Progenitor cell of endocrine pancreas (in vitro differentiated cells): ENCODE measurements at places on chromosomes 13 and 19. TPM values are rescaled to one million over a fixed set of nuclear protein-coding genes. Genes with fewer than 3 reads are reported as not detected.

GRCh38 chr13:60869225-60869624, 472.2 kb downstream of the TDRD3 start:
- no peak for DNase-seq

GRCh38 chr19:510606-511100, 3.4 kb downstream of the TPGS1 start:
- DNase-seq, result peak; percentile 89

- no peak for DNase-seq
These were observed 91.2 kb downstream of the KCTD15 start for GRCh38 chr19:33887891-33888290.

- DNase-seq, result no peak
These were observed 27.6 kb downstream of the ARL11 start for GRCh38 chr13:49655906-49656305.

- no peak for DNase-seq
These were observed 185.7 kb downstream of the ABCC4 start for GRCh38 chr13:95115525-95115924.

DNA sequence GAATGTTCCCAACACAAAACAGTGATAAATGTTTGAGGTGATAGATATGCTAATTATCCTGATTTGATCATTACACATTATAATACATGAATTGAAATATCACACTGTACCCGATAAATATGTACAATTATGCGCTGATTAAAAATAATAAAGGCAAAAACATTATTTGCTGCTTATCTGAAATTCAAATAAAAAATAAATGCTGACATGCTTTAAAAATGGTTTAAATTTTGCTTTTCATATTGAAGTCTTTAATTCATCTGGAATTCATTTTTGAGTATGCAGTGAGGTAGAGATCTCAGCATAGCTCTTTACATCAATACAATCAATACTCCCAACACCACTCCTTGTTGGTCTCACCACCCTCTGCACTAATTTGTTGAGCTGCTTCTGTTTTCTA, 330.8 kb downstream of the NALCN start:
- DNase-seq, result no peak

- no peak for DNase-seq
These were observed 98.5 kb downstream of the SGCG start for GRCh38 chr13:23279321-23279720.

- DNase-seq, result no peak
These were observed 26.7 kb upstream of the RNF113B start for GRCh38 chr13:98203646-98204326.

- DNase-seq, result no peak
These were observed 15.2 kb downstream of the THOP1 start for GRCh38 chr19:2800506-2800905.

DNA sequence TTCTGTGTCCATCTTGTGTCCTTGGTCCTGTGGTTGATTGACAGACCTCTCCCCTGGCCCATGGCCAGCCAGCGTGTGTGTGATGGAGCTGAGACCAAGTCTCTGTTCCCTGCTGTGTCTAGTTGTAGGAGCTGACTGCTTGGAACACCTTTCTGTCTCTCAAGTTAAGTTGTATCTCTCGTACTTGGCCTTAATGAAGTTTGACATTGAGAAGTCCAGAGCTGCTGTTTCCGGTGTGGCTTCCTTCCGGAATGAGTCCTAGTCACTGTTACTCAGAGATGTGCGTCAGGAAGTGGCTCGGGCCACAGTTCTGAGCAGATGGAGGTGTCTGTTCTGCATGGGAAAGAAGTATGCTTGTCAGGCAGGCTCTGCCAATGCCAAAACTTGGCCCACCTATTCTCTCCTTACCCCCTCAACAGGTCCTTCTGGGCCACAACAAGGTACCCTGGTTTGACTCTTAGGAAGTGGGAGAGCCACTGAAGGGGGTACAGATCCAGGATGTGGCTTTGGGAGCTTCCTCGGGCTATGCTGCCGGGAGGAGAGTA, 54.3 kb downstream of the GATAD2A start:
- DNase-seq, result no peak

GRCh38 chr13:90594681-90595080, 752.8 kb upstream of the MIR17HG start:
- no peak for DNase-seq

- no peak for DNase-seq
These were observed 6.8 kb downstream of the NAPA start for GRCh38 chr19:47507924-47508553.

DNA sequence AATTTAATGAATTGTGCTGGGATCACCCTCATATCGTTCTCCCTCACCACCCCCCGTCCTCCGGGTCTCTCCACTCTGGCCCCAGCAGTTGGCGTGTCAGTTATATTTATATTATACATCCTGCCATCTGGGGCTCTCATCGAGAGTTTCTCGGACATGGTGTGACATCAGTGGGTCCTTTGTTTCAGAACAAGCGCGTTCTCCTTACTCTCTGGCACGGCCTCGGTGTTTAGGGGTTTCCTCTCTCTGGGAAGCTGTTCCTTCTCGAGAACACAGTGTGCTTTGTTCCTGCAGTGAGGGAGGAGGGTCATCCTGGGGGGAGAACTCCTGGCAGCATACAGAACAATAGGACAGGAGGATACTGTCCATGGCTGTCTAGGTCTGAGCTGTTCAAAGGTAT, 9.8 kb upstream of the MCF2L start:
- no peak for DNase-seq

DNA sequence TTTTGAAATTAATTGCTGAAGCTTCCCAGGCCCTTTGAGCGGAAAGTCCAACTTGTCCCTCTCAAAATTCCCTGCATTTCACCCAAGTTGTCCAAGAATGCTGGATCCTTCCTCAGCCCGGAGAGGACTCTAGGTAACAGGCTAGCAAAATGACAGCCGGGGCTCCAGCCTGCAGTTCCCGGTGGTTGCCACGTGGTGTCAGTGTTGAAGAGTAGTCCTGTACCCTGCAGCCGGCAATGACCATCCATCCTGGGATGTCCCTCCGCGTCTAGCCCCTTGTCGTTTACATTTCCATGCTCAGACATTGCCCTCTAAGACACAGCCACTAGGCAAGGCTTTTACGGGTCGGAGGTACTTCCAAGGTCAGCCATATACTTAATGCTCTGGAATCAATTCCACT, 31.4 kb upstream of the MTIF3 start:
- peak; percentile 61 for DNase-seq

DNA sequence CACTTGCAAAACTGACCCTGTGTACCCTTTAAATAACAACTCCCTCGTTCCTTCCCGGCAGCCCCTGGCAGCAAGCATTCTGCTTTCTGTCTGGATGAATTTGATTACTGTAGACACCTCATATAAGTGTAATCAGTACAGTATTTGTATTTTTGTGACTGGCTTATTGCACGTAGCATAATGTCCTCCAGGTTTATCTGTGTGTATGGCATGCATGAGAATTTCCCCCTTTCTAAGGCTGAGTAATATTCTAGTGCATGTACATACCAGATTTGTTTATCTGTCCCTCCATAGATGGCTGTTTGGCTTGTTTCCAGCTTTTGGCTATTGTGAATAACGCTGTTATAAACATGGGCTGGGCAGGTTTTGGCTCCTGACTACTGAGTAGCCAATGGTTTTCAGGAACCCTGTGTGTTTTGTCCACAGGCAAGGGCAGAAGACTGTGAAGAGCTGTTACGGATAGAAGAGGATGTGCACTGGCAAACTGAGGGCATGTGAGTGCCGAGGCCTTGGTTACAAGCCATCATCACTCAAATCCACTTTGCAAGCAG, 98.0 kb downstream of the ESD start:
- no peak for DNase-seq

DNA sequence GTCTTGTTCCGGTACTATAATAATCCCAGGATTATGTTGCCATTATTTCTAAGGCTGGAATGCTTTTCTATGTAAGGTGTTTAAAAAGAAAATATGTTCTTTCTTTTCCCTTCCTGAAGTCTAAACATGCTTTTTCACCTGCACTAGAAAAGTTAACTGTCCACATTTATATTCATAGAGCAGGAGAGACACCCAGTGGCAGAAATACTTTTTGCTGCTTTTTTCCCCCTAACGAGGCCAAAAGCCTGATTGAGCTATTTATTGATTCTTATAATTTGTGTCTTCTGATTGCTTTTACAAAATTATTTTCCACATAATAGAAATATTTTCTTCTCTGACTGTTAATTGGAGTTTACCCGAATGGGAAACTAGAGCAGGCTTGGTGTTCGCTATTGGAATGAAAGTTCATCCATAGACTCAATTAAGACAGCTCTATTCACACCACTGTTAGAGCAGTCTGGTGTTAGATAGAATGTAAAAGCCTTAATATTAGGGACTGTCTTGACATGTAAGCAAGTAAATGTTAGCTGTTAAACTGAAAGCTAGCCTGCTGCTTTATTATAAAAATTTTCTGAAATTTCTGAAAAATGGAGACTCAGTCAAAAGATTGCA, 15.8 kb downstream of the GPR180 start:
- DNase-seq, result no peak

DNA sequence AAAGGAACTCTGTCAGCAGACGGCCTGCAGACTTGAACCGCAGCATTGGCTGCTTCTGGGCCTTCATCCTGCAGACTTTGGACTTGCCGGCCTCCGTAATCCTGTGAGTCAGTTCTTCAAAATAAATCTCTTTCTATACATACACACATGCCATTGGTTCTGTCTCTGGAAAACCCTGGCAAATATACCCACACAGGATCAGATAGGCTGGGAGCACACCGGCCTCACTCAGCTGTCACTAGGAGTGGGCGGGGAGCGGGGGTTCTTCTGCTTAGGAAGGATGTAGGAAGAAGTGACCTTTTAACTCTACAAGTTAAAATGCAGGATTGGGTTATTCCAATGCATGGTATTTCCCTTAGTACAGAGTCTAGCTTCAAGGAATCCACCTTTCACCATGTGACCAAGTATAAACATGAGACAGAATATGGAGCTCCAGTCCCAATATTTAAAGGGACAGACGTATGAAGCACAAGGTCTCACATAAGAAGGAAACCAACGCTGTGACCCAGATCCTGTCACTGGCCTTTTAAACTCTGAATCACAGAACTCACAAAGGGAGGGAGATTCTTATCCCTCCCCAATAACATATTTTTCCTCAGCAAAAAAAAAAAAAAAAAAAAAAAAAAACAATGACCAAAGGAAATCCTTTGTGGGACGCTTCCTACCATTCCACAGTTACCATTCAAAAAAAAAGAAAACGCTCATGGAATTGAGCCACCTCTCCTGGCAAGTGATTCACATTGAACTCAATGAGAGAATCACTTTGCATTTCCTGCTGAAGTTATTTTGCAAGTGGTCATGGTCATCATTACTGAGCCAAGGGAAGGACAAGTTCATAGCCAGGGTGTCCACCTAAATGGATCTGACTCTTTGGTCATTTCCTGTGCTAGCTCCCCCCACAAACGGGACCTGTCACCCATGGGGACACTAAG, 352.9 kb downstream of the FOXO1 start:
- DNase-seq, result no peak

- DNase-seq, result no peak
These were observed 3.2 kb upstream of the MYCBP2 start for GRCh38 chr13:77329911-77330584.

DNA sequence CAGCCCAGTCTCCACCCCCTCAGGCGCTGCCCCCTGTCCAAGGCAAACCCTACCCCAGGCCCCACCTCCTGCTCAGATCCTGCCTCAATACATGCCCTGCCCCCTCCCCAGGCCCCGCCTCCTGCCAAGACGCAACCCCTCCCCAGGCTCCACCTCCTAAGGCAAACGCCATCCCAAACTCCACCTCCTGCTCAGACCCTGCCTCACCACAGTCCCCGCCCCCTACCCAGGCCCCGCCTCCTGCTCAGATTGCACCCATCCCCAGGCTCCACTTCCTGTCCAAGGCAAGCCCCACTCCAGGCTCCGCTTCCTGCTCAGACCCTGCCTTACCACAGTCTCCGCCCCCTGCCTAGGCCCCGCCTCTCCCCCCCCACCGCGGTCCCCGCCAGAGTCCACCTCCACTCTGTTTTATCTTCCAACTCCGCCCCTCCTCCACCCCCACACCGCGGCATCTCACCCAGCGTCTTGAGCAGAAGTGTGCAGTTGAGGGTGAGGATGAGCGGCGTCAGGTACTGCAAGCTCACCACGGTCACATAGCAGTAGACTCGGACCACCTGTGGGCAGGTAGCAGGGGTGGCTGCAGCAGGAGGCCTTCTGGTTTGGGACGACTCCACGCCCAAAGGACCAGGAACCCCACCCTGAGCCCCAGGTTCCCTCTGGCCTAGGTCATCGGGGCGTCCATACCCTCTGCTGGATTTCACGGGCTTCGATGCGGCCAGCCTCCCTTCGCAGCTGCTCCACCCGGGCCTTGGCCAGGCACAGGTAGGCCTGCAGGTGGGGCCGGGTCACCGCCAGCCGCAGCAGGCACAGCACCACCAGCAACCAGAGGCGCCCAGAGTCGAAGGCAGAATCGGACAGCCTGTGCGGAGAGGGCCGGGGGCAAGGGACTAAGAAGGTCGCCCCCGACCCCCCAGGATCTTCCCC, 17.7 kb downstream of the TMEM161A start:
- DNase-seq, result peak; percentile 59

DNA sequence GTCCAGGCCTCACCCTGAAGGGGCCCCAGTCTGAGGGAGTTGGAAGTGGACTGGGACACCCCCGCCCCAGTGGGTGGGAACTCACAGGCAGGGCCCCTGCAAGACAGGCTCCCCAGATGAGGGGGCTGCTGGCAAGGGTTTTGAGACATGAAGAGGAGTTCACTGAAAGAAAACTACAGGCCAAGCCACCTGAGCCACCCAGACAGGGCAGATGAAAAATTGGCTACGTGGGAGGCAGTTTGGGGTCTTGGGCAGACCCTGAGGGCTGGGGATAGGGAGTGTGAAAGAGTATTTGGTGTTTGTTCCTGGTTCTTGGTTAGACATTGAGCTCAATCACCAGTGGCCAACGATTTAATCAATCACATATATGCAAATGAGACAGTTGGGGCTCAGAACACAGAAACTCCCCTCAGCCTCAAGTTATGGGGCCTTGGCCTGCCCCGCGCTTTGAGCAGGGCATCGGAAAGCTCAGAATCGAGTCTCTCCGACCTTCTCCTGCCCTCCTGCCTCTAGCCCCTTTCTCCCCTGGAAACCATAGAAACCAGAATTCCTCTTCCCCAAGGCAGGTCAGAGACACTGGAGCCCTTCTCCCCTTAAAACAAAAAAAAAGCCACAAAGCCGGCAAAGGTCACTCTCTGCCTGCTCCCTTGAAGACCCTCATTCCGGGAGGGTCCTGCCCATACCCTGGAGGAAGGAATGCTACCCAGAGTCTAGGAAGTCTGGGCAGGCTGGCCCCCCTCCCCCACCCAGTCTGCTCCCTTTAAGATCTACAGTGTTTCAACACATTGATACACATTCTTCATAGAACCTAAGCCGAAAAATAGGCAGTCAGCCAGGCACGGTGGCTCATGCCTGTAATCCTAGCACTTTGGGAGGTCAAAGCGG, 1.3 kb upstream of the ISYNA1 start:
- no peak for DNase-seq

DNA sequence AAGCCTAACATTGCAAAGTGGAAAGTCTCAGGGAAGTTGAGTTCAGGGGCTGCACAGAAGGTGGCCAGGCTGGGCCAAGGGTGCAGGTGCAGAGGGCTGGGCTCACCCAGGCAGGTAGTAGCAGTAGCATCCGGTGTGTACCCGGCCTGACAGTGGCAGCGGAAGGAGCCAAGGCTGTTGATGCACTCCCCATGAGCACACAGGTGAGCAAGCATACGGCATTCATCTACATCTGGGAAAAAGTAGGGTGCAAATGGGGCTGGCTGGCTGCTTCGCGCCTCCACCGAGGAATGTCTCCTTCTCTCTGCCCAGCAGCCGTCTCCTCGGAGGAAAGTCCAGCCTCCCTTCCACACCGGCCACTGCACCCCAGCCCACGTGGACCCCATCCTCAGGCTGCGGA, 30.6 kb downstream of the CCL25 start:
- DNase-seq, result no peak

Gene FBL
- 250 and 271 TPM in 2 replicates for total RNA-seq

Gene FCAR
- not detected in 2 replicates for total RNA-seq

Gene DKKL1
- 3.6 and 5.2 TPM in 2 replicates for total RNA-seq

Gene KCTD15
- total RNA-seq, result 61.3 TPM in 2 replicates

Gene PRR20D
- total RNA-seq, result not detected in 2 replicates
